HFFc6 (cell line): ENCODE measurements at places on chromosomes 3 and 15. TPM values are rescaled to one million over a fixed set of nuclear protein-coding genes. Genes with fewer than 3 reads are reported as not detected.

The DMXL2 gene
- total RNA-seq, result 9.4 and 10.1 TPM in 2 replicates

GRCh38 chr3:102223132-102223531, 211.7 kb upstream of the ZPLD1 start:
- no peak for DNase-seq

GRCh38 chr3:39779511-39780230, 29.7 kb upstream of the MYRIP start:
- DNase-seq, result no peak

DNA sequence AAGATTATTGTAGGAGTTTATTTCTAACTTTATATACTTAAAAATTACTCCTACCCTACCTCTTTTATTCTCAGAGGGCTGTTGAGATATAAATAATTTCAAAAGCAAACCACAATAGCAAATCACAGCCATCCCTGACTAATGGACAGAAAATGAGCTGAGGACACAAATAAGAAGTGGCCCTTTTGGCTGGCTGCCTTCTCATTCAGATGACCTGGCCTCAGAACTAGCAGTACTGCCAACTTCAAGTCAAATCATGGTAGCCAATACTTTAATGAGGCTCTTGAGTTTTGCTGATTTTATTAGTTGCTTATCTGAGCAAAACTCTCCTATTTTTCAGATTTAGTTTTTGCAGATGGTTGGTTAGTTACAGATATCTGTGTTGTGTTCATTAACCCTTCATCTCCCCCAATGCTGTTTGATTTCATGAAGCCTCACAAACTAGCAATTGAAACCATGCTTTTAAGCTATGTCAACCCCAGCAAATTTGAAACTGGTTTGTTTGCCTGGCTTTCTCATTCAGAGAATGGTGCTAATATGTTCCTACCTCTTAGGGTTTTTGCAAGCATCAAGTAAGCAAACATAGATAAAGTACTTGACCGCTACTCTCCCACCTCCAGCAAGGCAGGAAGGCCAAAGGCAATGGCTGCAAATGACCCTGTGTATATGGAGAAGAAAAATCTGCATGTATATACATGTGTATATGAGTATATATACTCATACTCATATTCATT, 73.4 kb upstream of the HACD2 start:
- DNase-seq, result peak; percentile 78

The GANC gene
- 21.6 to 30.7 TPM (median 26.9 TPM) in 3 replicates for total RNA-seq

The PRSS50 gene
- total RNA-seq, result not detected in 3 replicates

GRCh38 chr3:56054844-56055243, 413.4 kb downstream of the ERC2 start:
- DNase-seq, result no peak

DNA sequence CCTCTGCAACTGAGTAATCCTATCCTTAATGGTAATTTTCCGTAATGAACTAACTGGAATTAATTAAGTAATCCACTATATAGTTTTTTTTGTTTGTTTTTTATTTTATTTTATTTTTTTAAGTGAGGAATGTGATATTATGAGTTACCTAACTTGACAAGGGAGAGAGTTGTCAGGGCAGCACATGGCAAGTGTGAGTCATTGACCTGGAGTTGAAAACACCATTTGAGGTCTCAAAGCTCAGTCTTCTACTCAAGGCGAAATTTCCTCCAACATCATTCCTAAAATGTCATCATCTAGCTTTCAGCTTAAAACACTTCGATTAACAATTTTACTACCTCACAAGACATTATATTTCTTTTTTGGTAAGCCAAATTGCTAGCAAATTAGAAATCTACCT, 87.8 kb downstream of the NECTIN3 start:
- DNase-seq, result no peak

DNA sequence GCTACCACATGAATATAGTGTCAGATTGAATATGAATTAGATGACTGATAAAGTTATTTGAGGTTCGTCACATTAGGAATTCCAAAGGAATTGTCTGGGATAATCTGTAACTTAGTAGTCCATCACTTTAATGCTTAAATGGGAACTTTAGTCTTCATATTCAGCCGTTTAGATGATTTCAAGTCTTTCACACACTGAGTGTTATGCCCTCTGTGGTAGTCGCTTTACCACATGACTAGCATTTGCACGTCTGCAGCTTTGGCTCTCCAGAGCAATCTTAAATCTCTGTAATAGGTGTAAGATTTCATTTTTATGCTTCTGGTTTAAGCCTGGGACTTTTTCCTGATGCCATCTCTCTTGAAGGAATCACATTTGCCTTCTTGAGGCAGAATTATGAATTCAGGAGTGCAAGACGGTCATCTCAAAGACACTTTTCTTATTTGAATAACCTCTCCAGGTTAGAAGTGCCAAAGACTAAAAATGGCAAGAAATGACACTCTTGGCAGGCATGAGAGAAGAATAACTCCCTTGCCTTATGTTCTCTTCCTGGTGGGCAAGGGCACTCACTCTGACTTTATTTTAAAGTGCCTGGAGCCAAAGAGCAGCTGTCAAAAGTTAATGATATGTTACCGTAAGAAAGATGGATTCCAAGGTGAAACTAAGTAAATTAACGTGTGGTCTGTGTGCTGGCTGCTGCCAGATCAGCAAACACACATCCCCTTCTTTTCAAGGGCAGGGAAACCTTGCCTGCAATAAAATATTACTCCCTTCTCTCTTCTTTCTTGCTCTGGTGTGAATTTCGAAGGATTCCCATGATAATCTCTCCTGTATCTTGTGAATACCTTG, 153.3 kb downstream of the B3GALNT1 start:
- no peak for DNase-seq

- DNase-seq, result no peak
These were observed 15.4 kb downstream of the RAF1 start for GRCh38 chr3:12648384-12648959.

The LINGO1 gene
- total RNA-seq, result 0.09 TPM in 1 of 3 replicates, not detected in the others

DNA sequence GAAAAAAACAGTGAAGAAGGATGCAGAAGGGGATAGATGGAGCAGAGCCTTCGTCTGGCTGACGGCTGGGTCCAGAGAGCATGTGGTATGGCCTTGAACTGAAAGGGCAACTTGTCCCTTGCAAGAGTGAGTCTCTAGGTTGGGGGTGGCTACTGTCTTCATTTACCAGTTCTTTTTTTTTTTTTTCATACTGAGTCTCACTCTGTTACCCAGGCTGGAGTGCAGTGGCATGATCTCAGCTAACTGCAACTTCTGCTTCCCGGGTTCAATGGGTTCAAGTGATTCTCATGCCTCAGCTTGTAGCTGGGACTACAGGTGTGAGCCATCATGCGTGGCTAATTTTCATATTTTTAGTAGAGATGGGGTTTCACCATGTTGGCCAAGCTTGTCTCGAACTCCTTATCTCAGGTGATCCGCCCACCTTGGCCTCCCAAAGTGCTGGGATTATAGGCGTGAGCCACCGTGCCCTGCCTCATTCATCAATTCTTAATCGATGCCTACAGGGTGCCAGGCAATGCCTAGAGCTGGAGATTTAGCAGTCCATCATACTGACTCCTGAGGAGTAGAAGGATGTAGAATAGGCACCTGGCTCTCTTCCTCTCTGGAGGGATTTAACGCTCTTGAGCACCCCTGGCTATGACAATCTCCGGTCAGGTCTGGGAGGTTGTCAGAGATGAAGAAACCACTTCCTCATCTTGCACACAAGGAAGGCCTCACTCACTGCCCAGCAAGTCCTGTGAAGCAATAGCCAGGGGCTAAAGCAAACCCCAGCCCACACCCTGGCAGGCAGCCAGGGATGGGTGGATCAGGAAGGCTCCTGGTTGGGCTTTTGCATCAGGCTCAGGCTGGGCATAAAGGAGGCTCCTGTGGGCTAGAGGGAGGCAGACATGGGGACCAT, at the start of gene CAMP:
TSS of gene CAMP (plus strand) at position 880 of the 898 bp plus-strand sequence. CDS start at position 897, 17 bp downstream.
- DNase-seq, result no peak

DNA sequence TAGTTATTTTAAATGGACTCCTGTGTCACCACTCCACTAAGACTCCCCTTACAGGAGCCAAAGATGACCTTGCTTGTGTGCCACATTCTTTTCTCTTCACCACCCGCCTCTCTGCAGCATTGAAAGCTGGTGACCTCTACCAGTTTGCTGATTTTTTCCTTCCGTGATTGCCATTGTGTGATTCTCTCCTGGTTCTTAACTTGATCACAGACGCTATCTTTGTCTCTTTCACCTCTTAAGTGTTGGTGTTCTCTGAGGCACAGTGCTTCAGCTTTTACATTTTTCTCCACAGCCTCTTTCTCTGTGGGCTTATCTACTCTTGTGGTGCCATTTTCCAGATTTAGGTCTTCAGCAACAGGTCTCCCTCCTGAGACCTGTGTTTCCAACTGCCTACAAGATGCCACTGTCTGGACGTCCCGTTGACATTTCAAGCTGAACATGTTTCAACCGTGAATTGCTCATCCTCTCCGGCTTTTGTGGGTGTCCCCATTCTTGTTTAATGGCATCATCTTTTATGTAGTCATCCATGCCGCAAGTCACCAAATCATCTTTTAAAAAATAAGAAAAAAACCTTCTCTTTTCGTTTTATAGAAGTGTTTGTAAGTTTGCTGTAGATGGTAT, 26.5 kb downstream of the IQGAP1 start:
- DNase-seq, result peak; percentile 85

GRCh38 chr3:157632075-157632474, 128.9 kb upstream of the VEPH1 start:
- no peak for DNase-seq

The GOLGA8J gene
- total RNA-seq, result not detected in 3 replicates

GRCh38 chr3:64651303-64651702, 36.5 kb downstream of the ADAMTS9 start:
- DNase-seq, result no peak

The UBAP1L gene
- total RNA-seq, result 0.43 and 0.86 TPM in 2 replicates

DNA sequence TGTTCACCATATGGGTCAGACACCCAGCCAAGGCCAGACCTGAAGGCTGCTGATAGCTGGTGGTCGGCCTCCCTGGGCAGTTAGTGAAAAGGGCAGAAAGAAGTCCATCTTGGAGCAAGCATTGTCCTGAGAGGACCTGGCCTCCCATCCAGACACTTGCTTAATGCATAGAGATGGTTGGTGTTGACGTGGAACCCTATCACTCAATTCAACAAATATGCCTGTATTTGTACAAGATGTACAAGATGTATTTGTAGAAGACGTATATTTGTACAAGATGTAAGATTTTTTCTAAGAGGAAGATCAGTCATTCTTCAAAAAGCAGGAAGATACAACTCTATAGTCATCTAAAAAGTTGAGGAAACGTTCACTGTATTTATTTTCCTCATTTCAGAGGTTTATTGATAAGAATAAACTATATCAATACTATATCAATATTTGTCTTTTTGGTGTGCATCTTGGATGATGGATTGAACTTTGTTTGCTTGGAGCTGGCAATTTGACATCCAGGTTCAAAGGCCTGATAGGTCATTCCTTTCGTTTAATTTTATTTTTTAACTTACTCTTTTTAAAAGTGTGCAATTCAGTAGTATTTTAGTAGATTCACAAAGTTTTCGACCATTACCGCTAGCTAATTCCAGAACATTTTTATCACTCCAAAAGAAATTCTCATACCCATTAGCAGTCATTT, 5.9 kb downstream of the TMEM42 start:
- DNase-seq, result no peak

GRCh38 chr3:169790687-169791429, 17.7 kb downstream of the MYNN start:
- no peak for DNase-seq
